Renal cortical epithelial cell (primary cell): ENCODE measurements at places on chromosomes 7 and 10.

GRCh38 chr7:44183386-44183785 is 5.9 kb downstream of the GCK start:
- DNase-seq: no peak

GRCh38 chr10:132448248-132448731 is 51.3 kb downstream of the PWWP2B start:
- DNase-seq: peak; percentile 31

DNA sequence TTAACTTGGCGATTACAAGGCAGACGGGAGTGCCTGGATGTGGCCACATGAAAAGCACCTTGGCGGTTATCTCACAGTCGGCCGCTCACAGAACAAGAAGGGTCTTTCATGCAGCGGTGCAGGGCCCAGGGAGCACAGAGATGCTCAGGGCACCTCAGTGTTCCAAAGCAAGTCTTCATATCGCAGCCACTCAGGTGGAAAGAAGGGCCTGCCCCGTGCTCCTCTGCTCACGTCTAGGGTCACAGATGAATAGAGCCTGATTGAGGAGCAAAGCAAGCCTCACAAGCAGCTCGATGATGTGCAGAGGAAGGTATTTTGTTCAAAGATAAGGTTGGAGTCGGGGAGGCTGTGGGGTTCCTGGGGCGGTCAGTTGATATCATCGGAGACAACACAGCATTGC is 297.8 kb downstream of the WDR11 start:
- no peak for DNase-seq

- DNase-seq: no peak
Measured at GRCh38 chr10:44426247-44427034, 41.5 kb upstream of the CXCL12 start.

- DNase-seq: no peak
Measured at GRCh38 chr7:126398851-126399529, 853.8 kb downstream of the GRM8 start.

DNA sequence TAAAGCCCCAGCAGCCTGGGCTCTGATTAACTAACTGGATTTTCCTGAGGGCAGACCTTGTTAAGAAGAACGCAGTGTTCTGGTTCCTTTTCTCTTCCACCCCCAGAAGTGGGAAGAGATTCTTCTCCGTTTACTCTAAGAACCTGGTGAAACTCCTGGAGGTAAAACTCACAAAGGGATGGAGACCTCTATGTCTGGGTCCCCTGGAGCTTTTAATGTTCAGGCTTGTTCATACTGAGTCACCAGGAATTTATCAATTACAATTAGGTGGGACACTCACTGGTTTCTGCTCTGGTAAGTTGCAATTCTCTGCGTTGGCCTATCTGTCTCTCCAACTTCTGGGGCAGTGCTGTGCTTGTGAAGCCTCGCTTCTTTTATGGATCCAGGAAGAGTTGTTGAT is 73.3 kb upstream of the CACNB2 start:
- peak; percentile 58 for DNase-seq

- DNase-seq: no peak
Measured at GRCh38 chr10:101019440-101019703, 11.6 kb downstream of the PDZD7 start.

DNA sequence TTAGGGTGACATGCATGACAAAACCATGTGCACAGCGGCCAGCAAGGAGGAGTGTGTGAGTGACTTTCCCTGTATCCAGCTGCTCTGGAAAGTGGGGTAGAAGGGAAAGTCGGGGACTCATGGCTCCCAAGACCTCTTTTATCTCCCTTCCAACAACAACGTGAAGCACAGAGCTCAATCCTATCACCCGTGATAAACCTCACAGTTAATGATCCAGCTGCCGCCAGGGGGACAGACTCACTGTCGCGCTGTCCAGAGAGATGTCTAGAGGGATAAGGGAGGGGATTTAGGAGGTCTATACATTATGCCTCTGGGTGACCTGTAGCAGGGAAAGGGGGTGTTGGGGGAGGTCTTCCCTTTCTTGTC is 84.0 kb upstream of the SMNDC1 start:
- DNase-seq: no peak

DNA sequence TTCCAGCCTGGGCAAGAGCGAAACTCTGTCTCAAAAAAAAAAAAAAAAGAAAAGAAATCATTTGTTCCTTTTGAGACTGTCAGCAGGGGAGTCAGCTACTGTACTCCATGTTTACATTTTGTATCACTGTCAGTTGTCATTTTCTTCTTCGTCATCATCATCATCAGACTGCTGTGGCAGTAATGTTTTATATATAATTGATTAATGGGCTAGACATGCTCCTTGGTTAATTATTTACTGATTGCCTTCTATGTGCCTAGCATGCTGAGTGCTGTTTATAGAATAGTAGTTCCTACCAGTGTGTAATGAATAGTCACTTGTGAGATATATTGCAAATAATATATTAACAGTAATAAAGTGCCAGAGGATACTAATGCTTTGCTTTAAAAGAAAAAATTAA is 50.5 kb downstream of the VCL start:
- DNase-seq: peak; percentile 30

DNA sequence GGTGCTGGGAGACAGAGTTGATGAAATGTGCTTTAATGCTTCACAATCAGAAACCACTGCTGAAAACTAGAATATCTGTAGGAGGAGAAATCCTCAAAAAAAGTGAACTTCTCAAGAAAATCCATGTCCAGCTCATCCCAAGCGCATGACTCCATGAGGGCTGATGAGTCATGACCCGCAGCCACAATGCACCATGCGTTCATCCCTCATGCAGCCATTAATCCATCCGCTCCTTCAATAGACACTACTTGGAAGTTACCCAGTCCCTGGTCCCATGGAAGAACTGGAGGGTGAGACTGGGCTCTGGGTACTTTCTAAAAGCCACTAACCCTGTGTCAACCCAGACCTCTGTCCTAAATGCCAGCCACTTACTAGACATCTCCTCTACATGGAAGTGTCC is 24.4 kb downstream of the TMEM273 start:
- no peak for DNase-seq

DNA sequence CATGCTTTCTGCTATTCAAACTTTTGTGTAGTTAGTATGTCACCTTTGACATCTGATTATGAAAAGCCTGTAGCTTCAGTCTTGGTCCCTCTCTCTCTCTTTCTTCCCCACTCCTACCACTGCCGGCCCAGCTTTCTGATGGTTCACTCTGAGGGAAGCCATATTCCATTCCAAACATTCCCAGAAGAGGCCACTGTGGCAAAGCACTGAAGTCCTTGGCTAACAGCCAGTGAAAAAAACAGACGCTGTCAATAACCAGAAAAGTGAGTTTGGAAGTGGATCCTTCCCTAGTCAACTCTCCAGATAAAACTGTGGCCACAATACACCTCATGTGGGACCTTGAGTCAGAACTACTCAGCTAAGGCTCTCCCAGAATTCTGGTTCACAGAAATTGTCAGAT is 950.7 kb upstream of the PHF14 start:
- DNase-seq: peak; percentile 1

DNA sequence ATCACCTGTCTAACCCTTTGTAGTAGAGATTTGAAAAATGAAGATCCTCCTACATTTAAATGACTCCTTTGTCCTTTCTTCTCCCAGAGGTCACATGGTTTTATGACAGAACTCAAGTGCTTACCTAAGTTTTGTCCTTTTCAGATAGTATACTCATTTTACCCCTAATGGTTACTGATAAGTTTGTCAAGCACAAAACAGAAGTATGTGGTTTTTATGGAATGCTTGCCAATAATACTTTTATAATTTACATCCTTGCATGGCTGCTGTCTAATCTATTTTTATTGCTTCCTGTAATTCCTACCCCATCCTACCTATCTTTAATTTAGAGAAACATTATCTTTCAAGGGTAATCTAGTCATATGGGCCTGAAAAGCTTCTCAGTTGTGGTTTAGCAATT is 37.5 kb downstream of the HELLS start:
- no peak for DNase-seq

GRCh38 chr10:93816123-93816747 is 58.5 kb downstream of the LGI1 start:
- peak; percentile 37 for DNase-seq

DNA sequence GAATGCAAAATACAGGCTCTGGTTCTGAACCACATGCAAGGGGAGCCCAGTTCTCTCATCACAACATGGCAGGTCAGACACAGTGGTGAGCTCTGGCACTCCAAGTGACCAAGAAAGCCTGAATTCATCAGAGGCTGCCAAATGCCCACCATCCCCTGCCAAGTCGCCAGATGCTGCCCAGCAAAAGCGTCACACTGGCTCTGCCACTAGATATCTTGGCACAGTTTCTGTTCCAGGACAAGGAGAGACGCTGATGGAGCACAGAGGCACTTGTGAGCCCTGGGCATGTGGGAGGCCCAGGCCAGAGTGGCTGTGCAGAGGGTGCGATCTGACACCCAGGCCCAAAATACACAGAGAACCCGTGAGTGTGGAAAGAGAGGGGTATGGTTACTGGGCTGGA is 57.8 kb downstream of the GAD2 start:
- DNase-seq: no peak

GRCh38 chr7:94314413-94315410 is 80.0 kb upstream of the COL1A2 start:
- DNase-seq: peak; percentile 45

GRCh38 chr10:26291721-26292480 is 75.3 kb downstream of the GAD2 start:
- DNase-seq: no peak

GRCh38 chr10:33772370-33773252 is 438.1 kb upstream of the NRP1 start:
- no peak for DNase-seq

DNA sequence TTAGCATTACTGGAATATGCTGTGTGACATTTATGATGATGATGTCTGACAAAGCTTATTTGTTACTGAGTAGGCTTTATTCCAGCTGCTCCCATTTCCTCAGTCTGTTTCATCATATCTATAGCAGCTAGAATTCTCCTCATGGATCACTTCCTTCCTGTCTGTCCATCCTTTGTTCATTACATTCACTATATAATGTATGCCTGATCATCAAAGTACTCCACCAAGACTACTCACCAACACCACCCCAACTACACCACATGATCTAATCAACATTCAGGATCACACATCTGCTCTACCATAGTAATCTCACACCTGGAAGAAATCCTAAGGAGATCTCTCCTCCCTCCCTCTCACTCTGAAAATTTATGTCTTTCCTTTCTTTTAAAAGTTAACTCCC is 61.3 kb downstream of the APBB1IP start:
- no peak for DNase-seq

GRCh38 chr7:132655131-132655727 is 79.0 kb upstream of the PLXNA4 start:
- DNase-seq: no peak

GRCh38 chr10:132148261-132149251 is 38.2 kb upstream of the DPYSL4 start:
- no peak for DNase-seq

DNA sequence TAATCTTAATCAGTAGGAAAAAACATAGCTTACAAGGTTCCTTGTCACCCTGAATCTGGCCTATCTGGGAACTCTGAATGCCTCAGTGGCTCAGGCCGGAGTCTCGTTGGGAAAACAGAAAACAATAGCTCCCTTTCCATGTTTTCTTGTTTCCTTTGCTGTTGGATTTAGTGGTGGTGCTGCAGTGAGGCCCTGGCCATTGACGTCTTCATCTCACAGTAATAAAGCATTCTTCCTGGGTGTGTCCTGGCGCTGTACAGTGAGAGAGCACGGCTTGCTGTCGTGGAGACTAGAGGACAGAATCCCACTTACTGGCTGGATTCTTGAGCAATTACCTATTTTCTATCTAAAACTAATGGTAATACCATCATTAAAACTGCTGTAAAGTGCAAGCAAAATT is 1.3 kb upstream of the SPOCK2 start:
- no peak for DNase-seq

DNA sequence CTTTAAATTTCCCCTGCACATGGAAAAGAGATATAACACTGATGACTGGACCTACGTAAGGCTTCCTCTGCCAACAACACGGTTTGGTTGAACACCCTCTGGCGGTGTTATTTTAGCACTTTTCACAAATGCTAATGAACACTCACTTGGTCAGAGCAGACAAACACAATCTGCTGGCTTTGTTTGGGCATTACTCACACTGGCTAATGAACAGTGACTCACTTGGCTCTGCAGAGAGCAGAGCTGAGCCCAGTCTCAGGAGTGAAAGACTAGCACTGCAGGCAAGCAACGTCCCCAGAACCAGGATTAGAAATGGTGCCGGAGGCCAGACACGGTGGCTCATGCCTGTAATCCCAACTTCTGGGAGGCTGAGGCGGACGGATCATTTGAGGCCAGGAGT is 430.8 kb downstream of the PLXNA4 start:
- peak; percentile 97 for DNase-seq

DNA sequence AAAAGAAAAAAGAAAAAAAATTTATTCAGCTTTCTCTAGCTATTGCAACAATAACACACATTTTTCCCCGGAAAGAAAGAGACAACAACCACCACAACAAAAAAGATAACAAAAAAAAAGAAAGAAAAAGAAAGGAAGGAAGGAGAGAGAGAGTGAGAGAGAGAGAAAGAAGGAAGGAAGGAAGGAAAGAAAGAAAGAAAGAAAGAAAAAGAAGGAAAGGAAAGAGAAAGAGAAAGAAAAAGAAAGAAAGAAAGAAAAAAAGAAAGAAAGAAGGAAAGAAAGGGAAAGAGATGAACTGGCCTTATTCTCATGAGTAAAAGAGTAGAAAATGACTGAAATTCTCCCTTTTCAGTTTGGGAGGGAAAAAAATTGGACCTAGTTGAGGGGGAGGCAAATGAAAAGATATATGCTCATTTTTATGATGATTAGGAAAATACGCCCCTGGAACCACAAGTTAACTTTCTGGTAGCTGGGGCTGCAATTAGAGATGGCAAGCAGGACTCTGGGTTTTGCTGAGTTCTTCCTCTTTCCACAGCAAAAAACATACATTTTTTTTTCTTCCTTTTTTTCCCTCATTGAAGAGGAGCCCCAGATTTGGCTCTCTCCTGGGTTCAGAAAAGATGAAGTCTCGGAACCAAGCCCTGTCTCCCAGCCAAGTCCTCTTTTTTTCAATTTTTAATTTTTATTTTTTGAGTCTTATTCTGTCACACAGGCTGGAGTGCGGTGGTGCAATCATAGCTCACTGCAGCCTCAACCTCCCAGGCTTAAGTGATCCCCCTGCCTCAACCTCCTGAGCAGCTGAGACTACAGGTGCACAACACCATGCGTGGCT is 12.6 kb upstream of the PRDX3 start:
- DNase-seq: no peak

GRCh38 chr7:7970237-7970530 is 1.6 kb downstream of the GLCCI1 start:
- DNase-seq: no peak

DNA sequence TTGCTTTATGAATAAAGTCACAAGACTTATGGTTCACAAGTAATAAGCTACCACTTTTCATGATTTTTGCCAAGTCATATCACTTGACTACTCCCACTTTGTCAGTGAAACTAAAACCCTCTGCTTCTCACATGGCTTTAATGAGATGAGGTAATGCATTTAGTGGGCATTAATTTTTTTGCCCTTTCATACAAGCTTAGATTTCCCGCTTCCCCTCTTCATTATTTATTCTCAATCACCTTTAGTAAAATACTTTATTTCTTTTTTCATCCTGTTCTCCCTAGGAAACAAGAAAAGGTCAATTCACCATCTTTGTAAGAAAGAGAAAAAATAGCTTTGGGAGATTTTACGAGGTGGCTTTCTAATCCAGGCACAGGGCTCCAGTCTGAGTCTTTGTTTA is 109.6 kb upstream of the STARD3NL start:
- no peak for DNase-seq
